Stimulated activated CD4-positive, alpha-beta T cell treated with anti-CD3 and anti-CD28 coated beads, Interleukin-15, amount 100 ng/mL, for 24 hours (primary cell): ENCODE measurements at places on chromosomes 4 and X.

GRCh38 chrX:4547213-4547836 lies 833.9 kb upstream of the PRKX start:
- DNase-seq = peak; percentile 35

- DNase-seq = no peak
Observed at GRCh38 chrX:71542411-71542810, 9.5 kb downstream of the OGT start.

- peak; percentile 12 for DNase-seq
Observed at GRCh38 chr4:186628058-186628711, 72.8 kb upstream of the MTNR1A start.

GRCh38 chr4:147944249-147944648 lies 212.4 kb downstream of the ARHGAP10 start:
- no peak for DNase-seq

DNA sequence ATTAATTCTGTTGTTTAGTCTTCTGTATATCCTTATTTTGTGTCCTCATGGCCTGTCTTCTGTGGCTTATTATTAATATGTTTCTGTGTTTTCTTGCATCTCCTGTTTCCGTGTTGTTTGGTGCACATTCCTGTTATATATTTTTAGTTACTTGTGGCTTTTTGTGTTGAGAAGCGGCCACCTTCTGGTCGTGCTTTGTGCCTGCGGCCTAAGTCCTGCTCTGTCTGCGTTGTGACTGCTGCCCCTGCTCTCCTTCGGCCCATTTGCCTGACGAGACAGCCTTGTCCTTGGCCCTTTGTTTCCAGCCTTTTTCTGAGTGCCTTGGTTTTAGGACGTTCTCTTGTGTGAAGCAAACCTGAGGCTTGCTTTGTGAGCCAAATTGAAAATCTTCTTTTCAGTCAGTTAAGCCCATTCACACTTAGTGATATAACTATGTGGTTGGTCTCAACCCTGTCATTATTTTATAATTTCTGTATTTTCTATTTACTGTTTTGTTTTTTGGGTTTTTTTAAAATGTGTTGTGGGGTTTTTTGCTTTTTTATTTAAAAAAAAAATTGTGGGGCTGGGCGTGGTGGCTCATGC lies 43.8 kb downstream of the TNIP2 start:
- DNase-seq = no peak

DNA sequence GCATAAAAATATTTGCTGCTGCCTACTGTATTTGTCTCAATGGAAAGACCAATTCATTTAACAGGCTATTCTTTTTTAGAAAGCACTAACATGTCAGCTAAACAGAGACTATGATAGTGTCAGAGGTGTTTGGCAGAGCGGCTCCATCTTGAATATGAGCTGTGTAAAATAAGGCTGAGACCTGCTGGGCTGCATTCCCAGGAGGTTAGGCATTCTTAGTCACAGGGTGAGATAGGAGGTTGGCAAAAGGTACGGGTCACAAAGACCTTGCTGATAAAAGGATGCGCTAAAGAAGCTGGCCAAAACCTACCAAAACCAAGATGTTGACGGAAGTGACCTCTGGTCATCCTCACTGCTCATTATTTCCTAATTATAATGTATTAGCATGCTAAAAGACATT lies 41.8 kb downstream of the NPY5R start:
- DNase-seq = no peak

DNA sequence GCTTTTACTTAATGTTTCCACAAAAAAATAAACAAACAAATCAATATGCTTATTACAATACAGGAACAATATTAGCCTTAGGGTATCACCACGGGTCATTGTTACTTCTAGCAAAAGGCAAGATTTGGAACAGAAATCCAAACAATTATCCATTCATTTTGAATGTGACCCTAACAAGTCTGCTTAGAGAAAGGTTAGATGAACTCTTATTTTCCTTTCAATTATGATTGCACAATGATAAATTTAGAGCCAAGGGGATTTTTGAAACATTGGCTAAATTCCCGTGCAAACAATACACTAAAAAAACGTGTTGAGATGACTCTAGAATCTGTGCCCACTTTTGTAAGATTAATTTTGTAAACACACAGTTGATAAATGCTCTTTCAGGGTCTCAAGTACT lies 474.7 kb downstream of the PCDH7 start:
- no peak for DNase-seq

GRCh38 chr4:40199999-40200874 lies 3.4 kb downstream of the RHOH start:
- peak; percentile 82 for DNase-seq

GRCh38 chr4:38928568-38928967 lies 61.0 kb downstream of the FAM114A1 start:
- DNase-seq = no peak

DNA sequence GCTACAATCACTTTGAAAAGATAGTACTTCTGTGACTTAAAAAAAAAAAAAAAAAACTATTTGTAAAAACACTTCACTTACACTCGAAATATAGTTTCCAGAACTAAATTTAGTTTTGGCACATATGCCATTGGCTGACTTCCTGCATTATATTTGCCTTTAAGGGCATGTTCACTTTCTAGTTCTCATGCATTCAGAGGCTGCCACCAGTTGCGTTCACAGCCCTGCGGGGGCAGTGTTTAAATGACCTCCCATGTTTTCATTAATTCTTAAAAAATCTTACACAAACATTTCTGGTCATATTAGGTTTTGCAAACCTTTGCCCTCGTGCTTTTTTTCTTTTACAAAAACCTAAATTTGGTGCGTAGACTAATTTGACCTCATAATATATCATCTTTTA lies 12.4 kb upstream of the ARHGAP6 start:
- no peak for DNase-seq

DNA sequence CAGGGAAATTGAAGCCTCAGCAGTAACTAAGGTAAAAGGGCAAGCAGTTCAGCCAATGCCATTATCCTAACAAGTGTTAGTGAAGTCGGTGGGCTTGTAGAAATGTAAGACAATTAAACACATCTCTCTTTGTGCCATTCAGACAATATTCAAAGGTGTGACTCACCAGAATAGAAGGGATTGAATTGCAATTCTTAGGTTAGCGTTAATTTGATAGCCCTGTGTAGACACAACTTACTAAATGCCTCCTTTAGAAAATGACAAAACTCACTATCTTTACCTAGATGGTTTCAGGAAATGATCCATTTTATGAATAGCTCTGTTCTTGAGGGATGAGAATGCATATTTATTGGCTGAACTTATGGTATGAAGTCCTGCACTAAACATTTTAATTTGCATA lies 35.2 kb downstream of the RPA4 start:
- DNase-seq = no peak

GRCh38 chr4:1595789-1596325 lies 88.3 kb downstream of the FAM53A start:
- DNase-seq = no peak

DNA sequence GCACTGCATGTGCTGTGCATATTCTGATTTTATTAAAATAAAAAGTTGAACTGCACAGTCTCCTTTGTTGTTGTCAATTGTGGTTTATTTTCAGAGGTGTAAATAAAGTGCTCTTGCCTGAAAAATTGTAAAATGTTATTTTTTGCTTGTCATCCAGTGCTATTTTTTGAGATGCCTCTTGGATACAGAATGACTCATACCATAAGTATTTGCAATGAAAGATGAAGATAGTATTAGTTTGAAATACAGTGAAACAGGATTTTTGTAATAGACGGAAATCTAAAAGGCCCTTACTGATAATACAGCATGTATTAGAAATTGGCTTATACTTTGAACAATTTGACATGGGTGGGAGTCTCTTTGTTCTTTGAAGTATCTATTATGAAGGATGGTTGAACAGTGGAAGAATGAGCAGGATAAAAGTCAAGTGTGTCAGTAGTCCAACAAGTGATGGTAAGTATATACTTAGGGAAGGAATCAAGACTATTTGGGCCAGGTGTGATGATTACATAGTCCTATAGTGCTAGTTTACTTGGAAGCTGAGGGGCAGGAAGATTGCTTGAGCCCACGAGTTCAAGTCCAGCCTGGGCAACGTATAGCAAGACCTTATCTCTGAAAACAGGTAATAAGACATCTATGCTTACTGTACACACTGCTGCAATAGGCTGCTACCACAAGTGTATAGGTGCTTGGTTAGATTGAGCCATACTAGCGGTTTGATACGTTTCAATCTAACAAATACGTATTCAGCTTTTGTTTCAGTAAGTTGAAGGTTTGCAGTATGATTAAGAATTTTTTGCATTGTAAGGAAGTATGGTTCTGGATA lies 16.4 kb downstream of the DDX3X start:
- DNase-seq = no peak

DNA sequence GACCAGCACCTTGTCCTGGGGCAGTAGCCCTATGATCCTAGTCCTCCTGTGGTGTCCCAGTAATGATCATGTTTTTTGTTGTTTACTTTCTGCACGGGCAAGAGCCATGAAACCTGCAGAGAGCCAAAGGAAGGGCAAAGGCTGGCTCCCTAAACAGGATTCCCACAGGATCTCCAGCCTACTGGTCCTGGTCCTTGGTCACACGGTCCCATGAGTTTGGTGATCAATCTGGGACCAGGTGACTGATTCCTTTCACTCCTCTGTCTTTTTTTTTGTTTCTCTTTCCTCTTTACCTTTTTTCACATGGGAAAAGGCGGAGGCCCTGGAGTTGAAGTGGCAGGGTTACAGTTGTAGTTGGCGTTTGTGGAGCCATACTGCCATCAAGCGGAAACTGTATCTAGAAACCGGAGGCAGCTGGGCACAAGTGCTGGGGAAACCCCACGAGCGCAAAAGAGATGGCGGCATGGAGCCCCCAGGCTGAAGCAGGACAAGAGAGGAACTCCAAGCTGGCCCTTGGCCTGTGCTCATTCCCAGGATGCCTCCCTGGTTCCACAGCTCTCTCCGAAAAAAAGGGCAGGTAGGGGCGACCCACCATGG lies 34.6 kb downstream of the NBDY start:
- DNase-seq = peak; percentile 19

- no peak for DNase-seq
Observed at GRCh38 chr4:106679063-106679462, 310.5 kb upstream of the GIMD1 start.
